Pancreas (tissue), 10 donors: ENCODE measurements at places on chromosomes 2 and 18.

DNA sequence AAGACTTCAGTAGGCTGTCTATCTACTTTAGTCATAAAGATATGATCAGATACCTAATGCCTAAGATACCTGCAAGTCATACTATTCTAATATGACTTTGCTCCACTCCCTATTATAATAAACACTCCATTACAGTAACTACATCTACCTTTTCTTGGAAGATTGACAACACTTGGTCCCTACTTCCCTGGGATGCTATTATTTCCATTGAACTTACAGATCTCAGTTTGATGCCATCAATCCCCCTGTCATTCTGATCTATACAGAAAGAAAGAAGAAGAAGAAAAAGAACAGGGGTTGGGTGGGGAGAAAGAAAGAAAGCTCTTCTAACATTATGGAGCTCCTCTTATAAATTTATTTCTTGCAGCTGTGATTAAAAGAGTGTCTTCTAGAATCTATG lies 889.1 kb upstream of the NRXN1 start:
- DNase-seq = no peak

GRCh38 chr2:3493615-3494007 lies 25.7 kb downstream of the ADI1 start:
- DNase-seq = no peak

DNA sequence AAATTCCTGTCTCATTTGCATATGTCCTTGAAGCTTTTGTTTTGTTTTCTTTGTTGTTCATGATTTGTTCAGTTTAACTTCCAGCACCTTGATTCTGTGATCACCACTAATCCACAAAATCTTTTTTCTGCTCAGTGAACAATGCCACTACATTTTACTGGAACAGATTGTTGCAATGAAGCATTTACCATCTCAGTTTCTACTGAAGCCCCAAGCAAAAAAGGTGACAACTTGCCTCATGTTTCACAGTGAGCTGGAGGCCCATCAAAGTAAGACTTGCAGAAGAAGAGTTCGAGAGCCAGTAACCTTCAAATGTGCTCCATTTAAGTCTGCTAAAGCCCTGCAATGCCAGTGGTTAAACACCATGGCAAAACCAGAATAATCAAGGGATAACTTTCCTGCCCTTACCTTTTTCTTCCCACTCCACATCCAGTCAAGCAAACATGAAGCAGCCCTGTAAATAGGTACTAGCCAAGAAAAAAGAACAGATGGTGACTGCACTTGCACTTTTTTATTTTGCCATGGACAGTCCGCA lies 25.7 kb upstream of the PDE1A start:
- DNase-seq = no peak

- DNase-seq = no peak
Measured at GRCh38 chr18:44709307-44710126, 28.8 kb downstream of the SETBP1 start.

DNA sequence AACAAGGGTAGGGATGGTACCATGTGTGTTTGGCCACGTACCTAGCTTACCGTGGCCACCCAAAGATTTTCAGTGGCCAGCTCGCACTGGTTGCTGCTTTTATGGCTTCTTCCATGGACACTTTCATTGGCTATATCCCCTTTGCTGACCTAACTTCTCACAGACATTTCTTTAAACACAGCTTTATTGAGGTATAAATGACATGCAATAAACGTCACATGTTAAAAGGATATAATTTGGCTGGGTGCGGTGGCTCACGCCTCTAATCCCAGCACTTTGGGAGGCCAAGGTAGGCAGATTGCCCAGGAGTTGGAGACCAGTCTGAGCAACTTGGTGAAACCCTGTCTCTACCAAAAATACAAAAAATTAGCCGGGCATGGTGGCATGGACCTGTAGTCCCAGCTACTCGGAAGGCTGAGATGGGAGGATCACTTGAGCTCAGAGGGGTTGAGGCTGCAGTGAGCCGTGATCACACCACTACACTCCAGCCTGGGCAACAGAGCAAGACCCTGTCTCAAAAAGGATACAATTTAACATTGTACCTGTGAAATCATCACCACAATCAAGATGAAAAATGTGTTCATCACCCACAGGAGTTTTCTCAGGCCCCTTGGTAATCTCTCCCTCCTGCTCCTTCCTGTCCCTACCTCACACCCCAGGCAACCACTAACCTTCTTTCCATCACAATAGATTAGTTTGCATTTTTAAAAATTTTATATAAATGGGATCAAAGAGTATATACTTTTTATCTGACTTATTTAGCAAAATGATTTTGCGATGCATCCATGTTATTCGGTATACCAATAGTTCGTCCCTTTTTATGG lies 127.8 kb upstream of the PPP1CB start:
- DNase-seq = no peak

DNA sequence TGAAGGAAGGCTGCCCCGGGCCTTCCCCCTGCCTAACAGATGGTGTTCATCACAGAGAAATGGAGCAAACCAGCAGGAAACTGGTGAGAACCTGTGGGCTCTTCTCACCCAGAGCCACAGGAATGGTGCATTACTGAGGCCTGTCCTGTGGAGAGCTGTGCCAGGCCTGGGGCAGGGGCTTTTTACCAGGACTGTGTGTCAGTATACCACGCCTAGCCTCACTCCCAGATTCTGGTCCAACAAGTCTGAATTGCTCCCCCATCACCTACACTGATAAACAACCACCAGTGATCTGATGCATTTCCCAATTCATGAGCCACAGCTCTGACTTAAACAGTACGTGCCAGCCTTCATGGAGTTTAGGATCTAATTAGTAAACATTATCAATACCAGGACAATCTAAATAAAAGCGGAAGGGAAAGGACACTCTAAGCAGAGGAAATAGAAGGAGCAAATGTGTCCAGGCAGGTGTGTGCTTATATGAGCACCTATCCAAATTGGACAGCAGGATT lies 8.9 kb upstream of the DGUOK start:
- no peak for DNase-seq

- DNase-seq = no peak
Measured at GRCh38 chr2:63051042-63051794, 588 bp downstream of the OTX1 start.

- peak; percentile 75 for DNase-seq
Measured at GRCh38 chr2:130336877-130337734, 5.6 kb upstream of the IMP4 start.

GRCh38 chr18:3388323-3388722 lies 61.6 kb upstream of the TGIF1 start:
- DNase-seq = no peak

GRCh38 chr2:223618172-223619035 lies 16.2 kb upstream of the SCG2 start:
- DNase-seq = no peak

GRCh38 chr18:59915606-59916005 lies 15.8 kb downstream of the PMAIP1 start:
- no peak for DNase-seq

DNA sequence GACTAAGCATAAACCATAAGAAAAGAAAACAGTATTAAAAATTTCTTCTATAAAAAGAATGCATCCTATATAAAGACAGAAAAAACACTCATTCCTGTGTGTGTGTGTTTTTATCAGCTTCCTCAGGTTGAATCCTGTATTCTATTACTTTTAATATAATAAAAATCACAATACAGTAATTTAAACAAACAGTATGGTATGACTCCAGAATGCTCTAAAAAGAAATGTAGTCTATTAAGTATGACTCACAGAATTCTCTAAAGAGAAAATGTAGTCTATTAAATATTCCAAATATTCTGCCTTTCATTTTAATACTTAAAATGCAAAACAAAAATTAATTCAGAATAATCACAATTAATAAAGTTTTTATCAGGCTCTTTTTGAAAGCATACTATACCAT lies 19.8 kb downstream of the CCDC88A start:
- no peak for DNase-seq

DNA sequence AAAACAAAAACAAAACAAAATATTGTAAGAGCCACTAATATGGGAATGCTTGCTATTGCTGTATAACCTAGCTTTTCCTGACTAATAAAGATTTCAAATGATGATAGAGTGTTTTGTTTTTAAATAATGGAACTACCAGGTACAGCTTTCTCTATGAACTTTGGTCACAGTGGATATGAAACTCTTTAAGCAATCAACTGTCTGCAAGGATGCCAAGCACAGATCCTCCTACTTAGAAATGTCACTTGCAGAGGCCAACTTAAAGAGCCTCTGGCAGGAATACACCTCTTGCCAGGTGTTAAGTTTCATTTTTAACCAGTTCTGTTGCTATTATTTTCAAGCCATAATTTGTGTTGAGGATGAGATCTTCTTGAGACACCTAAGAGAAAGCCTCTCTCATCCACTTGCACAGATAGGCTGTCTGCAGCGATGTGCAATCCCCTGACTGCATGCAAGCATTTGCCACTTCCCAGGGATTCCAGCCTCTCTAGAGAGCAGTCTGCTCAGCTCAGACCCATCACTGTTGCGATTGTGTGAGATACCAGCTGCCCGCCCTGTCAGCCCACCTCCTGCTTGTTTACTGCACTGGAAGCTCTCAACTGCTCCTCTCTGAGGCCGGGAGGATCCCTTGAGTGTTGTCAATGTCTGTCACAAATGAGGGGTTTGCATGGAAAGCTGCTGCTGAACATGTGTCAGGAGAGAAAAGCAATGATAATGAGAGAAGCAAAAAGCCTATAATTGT lies 86.1 kb upstream of the SCG2 start:
- DNase-seq = no peak

GRCh38 chr2:219486380-219486959 lies 12.2 kb upstream of the GMPPA start:
- DNase-seq = no peak

DNA sequence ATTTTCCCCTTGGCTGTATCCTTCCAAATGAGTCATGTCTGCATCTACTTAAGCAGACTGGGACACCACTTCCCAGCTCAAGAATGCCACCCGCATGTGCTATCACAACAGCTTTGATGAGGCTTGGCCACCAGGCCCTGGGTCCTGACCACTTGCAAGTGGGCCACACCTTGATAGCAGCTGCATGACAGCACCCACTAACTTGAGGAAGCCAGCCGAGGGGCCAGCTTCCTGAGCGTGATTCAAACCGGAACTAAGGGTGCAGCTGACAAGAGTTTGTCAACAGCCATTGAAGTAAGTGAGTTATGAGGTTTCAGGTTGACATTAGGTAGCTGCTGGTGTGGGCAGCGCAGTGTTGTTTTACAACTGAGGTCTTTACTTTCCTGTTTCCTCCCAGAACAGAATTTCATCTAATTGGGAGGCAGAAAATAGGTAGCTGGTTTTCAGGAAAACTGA lies 54.4 kb downstream of the EPHA4 start:
- no peak for DNase-seq

DNA sequence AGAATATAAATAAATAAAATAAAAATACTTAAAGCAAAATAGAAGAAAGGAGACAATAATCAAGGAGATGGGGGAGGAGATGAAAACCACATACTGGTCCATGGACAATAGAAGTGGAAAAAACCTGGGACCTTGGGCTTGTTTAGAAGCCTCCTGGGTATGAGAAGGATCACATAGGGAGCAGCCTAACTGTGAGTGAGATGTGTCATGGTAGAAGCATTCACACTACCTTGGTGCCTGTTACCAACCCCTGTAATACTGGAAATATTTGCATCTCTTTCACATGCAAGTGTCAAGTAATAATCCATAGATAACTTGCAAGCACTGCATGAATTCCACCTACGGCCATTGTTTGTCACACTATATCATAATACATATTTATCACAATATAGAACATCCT lies 23.2 kb upstream of the RNF103 start:
- no peak for DNase-seq

DNA sequence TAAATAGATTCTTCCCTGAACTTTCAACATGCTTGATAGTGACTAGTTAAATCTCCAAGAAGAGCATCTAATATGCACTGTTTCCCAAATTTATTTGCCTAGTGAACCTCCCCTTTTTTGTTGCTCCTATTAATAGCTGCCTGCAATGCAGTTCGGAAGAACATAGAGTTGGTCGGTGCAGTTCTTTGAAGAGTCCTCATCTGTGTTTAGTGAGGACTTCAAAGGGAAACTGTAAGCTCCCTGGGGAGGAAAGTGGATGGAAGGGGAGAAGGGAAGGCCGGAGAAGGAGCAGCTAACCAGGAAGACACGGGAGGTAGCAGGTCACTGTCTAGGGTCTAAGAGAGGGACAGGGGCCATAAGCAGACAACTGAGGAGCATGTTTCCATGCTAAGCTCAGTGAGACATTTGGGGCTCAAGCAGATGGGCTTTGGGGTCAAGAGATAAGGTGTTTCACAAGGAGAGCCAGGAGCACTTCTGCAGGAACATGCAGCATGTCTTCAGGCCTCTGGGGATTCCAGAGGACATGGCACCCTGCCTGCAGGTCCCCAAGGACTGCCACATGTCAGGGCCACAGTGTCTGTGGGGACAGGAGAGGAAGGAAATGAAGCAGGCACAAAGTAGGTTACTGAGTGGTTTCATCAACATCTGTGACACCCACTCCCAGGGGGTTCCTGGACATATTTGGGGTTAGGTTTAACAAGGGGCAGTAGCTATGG lies 48.7 kb upstream of the ANXA4 start:
- DNase-seq = no peak

DNA sequence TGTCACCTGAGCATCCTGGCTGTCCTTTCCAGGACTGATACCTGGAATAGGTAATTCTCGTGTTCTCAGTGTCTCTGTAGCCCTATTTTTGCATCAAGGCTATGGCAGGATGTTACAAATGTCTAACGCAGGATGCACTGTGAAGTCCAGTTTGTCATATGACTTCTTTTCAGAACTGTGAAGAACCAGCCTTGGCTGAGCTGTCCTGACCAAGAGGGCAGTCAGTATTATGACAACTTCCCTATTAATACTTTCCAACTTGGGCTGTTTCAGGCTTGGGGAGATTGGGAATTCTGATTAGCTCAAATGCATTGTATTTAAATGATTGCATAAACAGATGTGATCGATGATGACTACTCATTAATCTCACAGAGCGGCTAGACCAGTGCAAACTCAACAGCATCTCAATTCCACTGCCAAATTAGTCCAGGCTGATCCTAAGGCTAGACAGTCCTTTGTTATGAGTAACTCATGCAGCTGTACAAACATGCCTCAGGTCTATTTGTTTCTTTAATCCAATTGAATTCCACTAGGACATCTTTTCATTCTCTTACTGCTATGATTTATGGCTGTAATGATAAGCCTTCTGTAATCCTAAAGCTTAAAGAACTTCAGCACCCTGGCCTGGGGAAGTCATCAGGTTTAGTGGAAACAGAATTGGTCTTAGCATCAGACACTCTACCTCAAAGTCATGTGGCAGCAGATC lies 331.6 kb downstream of the KCNS3 start:
- no peak for DNase-seq

DNA sequence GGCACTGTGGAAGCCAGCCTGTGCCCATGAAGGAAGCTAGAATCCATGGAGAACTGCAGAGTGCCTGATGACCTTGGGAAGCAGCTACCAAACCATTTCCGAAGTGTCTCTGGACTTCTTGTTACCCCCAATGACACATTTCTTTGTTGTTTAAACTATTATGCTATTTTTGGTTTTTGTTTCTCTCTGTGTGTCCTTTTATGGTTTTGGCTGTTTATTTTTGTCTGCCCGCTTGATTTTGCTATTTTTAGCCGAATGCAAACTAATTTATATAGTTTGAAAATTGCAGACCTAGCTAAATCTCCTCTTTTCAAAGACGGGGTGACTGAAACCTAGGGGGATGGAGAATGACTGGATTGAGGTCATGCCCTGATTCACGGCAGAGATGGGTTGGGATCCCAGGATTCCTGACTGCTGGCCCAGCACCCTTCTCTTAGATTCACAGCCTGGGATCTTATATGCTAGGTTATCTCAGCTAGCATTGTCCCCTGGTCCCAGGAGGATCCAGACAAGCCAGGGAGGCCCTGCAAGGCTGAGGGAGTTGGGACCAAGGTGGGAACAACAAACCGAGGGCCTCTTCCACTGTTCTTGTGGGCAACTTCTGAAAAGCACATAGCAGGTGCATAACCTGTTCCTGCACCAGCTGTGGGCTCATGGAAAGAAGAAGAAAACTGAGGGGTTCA lies 116.3 kb upstream of the HAAO start:
- DNase-seq = no peak
